ENCODE measurements at places on chromosomes 12 and 14.

DNA sequence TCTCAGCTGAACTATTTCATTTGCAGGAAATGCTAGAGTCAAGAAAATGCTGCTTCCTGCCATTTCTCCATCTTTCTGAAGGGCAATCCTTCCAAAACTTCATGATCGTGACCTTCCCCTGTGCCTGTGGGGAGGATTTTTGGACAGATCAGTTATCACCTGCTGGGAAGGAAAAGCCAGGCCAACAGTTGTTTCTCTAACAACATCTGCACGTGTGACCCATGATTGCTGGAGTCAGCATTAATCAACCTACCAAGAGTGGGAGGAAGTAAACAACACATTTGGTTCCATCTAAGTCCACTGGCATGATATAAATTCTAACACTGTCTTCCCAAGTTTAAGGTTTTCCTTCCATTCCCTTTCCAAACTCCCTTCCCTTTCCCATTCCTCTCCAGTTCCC is 172.7 kb downstream of the APAF1 start:
- H3K4me3 ChIP-seq, result no peak overlapping the region
- no peak overlapping the region for H3K27ac ChIP-seq
- no peaks in the 10 kb centered on the region for H3K27me3 ChIP-seq
- H3K4me1 ChIP-seq, result peaks cover 51% of the 10 kb centered on the region

- no peak overlapping the region for H3K27ac ChIP-seq
- H3K4me3 ChIP-seq, result no peak overlapping the region
- H3K36me3 ChIP-seq, result no peaks in the 10 kb centered on the region
- no peak for DNase-seq
These were observed 75.3 kb downstream of the AACS start for GRCh38 chr12:125140279-125141209.

- peaks cover 60% of the 10 kb centered on the region for H3K27me3 ChIP-seq
- H3K4me1 ChIP-seq, result no peaks in the 10 kb centered on the region
- no peak overlapping the region for H3K4me3 ChIP-seq
- no peak overlapping the region for H3K27ac ChIP-seq
- no peak for DNase-seq
These were observed 82.8 kb downstream of the CRACR2A start for GRCh38 chr12:3670083-3670620.

GRCh38 chr12:89244536-89244935 is 107.8 kb downstream of the DUSP6 start:
- H3K4me3 ChIP-seq, result no peak overlapping the region
- H3K4me1 ChIP-seq, result peaks cover 50% of the 10 kb centered on the region
- H3K36me3 ChIP-seq, result no peaks in the 10 kb centered on the region
- peak; percentile 86 for DNase-seq
- H3K27me3 ChIP-seq, result no peaks in the 10 kb centered on the region

DNA sequence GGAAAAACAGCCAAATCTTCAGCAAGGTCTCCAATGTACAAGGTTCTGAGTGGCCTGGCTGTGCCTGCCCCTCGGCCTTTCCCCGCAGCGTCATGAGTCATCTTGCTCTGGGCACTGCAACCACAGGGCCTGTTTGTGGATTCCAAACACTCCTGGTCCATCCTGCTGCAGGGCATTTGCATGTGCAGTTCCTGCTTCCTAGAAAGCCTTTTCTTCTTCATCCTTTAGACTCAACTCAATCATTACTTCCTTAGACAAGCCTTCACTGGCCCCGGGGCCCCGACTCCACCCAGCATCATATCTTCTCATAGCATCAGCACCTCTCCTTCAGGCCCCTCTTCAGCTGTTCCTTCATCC is 101.8 kb upstream of the EGLN3 start:
- no peak overlapping the region for H3K27ac ChIP-seq
- no peaks in the 10 kb centered on the region for H3K27me3 ChIP-seq
- no peak overlapping the region for H3K4me3 ChIP-seq
- no peak for DNase-seq

- no peak overlapping the region for H3K27ac ChIP-seq
- H3K27me3 ChIP-seq, result no peaks in the 10 kb centered on the region
- no peak for DNase-seq
These were observed 5.6 kb upstream of the NFATC4 start for GRCh38 chr14:24362241-24362960.

DNA sequence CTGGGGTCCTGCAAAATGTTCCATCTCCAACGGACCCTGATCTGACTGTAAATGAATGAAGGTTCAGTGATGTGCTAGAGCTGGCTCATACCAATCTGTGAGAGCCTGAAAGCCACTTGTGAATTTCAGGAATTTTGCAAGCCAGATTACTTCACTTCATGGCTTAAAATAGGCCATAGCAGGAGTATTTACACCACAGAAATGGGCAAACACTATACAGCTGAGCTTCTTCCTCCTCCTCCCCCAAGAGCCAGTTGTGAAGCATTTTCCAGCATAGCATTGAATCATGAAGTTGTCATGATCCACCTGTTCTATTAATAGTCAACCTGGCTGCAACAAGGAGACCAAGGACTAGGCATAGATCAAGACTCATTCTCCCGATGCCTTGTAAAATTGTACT is 141.3 kb upstream of the RASSF8 start:
- H3K36me3 ChIP-seq, result no peaks in the 10 kb centered on the region
- no peaks in the 10 kb centered on the region for H3K27me3 ChIP-seq
- peaks cover 4% of the 10 kb centered on the region for H3K4me1 ChIP-seq
- DNase-seq, result no peak

DNA sequence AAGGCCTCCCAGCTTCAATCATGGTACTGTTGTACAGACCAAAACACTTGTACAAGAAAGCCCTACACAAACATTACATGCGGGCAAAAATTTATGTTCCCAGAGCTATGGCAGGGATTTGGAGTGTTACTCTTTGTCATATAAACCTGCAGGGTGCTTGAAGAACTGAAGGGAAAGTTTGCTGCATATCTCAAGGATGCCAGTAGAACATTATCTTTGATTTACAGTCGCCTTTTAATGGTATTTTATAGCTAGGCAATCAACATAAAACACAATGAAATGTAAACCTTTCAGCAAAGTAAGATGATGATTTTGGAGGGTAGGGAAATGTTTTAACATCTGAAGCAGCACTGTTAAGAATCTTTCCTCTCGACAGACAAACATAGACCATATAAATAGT is 305.6 kb downstream of the KCNH5 start:
- H3K27ac ChIP-seq, result no peak overlapping the region
- H3K36me3 ChIP-seq, result no peaks in the 10 kb centered on the region
- no peaks in the 10 kb centered on the region for H3K27me3 ChIP-seq
- no peak overlapping the region for H3K4me3 ChIP-seq
- DNase-seq, result no peak
- peaks cover 28% of the 10 kb centered on the region for H3K4me1 ChIP-seq

DNA sequence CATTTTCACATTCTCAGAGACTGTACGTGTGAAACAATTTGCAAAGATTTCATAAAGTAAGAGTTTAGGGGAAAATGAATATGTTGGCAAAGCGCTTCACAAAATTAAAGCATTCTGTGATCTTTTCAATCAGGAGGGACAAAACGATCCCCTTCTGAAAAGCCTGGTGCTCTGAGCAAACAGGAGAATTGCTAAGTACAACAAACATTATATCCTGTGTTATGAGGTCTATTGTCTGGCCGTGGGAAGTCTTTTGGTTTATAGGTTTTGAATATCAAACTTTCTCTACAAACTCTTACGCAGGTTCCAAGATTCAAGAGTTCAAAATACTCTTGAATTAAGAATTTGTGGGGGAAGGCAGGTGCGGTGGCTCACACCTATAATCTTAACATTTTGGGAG is 7.2 kb upstream of the FOXN3 start:
- H3K4me3 ChIP-seq, result no peak overlapping the region
- H3K36me3 ChIP-seq, result no peaks in the 10 kb centered on the region
- H3K27ac ChIP-seq, result no peak overlapping the region
- no peak for DNase-seq

DNA sequence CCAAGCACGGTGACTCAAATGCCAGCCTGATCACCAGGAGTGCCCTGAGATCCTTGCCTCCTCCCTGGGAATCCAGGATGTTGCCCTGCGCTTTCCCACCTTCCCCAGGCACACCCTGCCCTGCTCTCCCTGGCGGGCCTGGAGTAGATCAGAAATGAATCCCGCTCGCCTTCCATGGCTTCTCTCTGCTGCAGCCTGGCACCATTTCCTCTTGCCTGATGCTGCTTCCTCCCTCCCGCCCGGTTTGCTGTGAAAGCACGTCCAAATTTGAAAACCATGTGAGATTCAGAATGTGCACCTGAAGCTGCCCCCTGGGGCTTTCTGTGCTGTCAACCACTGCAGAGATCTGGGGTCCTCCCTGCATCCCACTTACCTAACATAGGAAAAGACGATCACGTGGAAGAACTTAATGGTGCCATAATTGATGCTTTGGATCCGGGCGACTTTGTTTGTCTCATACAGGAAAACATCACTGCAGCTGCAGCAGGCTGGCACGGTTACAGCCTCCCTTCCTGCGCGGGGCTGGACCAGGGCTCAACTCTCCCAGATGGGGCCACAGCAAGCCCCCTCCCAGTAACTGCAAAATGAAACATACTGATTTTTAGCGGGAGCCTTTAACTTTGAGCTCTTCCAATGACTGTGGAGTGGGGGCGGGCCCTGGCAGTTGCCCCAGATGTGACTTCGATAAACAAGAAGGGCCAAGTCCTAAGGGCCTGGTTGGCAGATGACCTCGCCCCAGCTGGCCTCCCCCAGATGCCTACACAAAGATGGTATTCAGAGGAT is 24.9 kb upstream of the C12orf76 start:
- no peak overlapping the region for H3K27ac ChIP-seq
- peak; percentile 25 for DNase-seq
- H3K4me3 ChIP-seq, result peak overlapping the region; percentile 36
- H3K4me1 ChIP-seq, result no peaks in the 10 kb centered on the region
- H3K27me3 ChIP-seq, result no peaks in the 10 kb centered on the region

DNA sequence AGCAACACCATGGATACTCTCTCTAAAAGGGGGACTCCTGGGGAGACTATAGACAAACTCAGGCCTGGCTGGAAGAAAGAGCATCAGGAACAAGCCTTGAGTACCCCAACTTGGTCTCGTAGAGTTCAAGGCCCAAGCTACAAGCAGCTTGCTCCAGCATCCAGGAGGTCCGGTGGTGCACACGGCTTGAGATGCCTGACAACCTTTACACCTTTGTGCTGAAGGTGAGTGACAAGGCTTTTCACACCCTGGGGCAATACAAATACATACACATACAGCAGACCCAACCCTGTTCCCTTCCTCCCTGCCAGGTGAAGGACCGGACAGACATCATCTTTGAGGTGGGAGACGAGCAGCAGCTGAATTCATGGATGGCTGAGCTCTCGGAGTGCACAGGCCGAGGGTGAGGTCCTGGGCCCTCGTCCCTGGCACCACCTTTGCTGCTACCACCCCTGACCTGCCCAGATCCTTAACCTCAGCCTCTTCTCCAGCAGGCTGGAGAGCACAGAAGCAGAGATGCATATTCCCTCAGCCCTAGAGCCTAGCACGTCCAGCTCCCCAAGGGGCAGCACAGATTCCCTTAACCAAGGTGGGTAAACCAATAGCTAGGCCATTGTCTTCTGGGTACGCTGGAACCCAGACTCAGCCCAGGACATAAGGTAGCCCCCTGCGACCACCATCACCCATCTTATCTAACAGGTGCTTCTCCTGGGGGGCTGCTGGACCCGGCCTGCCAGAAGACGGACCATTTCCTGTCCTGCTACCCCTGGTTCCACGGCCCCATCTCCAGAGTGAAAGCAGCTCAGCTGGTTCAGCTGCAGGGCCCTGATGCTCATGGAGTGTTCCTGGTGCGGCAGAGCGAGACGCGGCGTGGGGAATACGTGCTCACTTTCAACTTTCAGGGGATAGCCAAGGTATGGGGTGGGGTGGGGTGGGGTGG is 41.2 kb downstream of the SH2B3 start:
- DNase-seq, result peak; percentile 1
- H3K4me1 ChIP-seq, result peaks cover 77% of the 10 kb centered on the region
- peak overlapping the region; percentile 87 for H3K27ac ChIP-seq
- no peaks in the 10 kb centered on the region for H3K27me3 ChIP-seq
- H3K4me3 ChIP-seq, result no peak overlapping the region

DNA sequence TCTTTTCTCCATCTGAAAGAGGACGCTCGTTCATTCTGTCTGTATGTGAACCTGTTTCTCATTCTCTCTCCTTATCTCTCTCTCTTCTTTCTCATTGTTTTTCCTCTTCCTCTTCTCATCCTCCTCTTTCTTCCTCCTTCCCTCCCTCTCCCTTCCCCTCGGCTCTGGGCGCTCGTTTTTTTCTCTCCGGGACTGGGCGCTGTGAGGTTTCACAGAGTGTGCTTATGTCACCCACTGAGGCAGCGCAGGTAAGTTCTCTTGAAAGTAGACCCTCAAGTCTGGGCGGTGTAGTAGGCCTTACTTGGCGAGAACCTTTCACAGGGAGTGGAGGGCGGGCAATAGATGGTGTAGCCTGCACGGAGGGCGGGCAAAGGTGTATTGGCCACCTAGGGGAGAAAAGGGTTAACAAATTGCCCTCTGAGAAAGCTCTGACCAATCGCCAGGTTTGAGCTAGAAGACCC is 4.5 kb upstream of the SIX1 start:
- H3K4me3 ChIP-seq, result no peak overlapping the region
- no peaks in the 10 kb centered on the region for H3K36me3 ChIP-seq
- H3K4me1 ChIP-seq, result peaks cover 13% of the 10 kb centered on the region
- DNase-seq, result no peak
- H3K27ac ChIP-seq, result no peak overlapping the region
- H3K27me3 ChIP-seq, result no peaks in the 10 kb centered on the region

- DNase-seq, result no peak
- H3K27me3 ChIP-seq, result no peaks in the 10 kb centered on the region
- H3K27ac ChIP-seq, result no peak overlapping the region
- H3K36me3 ChIP-seq, result no peaks in the 10 kb centered on the region
These were observed 1.4 kb downstream of the AKAP6 start for GRCh38 chr14:32330351-32331111.

- H3K27me3 ChIP-seq, result no peaks in the 10 kb centered on the region
- DNase-seq, result no peak
- no peaks in the 10 kb centered on the region for H3K4me1 ChIP-seq
- H3K36me3 ChIP-seq, result no peaks in the 10 kb centered on the region
- no peak overlapping the region for H3K27ac ChIP-seq
These were observed 12.6 kb downstream of the RFLNA start for GRCh38 chr12:124307556-124307825.

DNA sequence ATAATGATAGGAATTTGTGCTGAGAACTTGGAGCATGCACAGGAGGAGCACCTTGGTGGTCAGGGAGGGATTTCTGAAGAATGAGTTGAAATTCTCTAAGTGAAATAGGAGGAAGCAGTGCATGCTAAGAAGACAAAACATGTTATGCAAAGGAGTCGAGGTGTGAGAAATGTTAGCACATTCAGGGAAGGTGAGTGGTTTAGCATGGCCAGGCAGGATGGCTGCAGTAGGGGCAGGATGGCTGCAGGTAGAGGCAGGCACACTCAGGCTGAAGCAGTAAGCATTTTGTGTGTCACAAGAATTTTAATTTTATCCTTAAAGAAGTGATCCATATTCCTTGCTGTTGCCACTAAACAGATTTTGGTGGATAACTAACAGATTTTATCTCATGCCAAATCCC is 46.3 kb downstream of the CATSPERB start:
- no peak overlapping the region for H3K27ac ChIP-seq
- DNase-seq, result no peak
- H3K36me3 ChIP-seq, result no peaks in the 10 kb centered on the region
- no peak overlapping the region for H3K4me3 ChIP-seq
- no peaks in the 10 kb centered on the region for H3K4me1 ChIP-seq

GRCh38 chr12:3325736-3326135 is 165.3 kb upstream of the PRMT8 start:
- no peak overlapping the region for H3K27ac ChIP-seq
- DNase-seq, result no peak
- no peak overlapping the region for H3K4me3 ChIP-seq
- no peaks in the 10 kb centered on the region for H3K27me3 ChIP-seq
- H3K4me1 ChIP-seq, result no peaks in the 10 kb centered on the region

GRCh38 chr12:10065241-10065640 is 33.5 kb downstream of the CLEC1A start:
- H3K27ac ChIP-seq, result no peak overlapping the region
- no peak overlapping the region for H3K4me3 ChIP-seq
- no peak for DNase-seq
- H3K4me1 ChIP-seq, result peaks cover 40% of the 10 kb centered on the region
